Fibroblast of skin of left quadriceps (primary cell): ENCODE measurements at places on chromosomes 4 and X.

DNA sequence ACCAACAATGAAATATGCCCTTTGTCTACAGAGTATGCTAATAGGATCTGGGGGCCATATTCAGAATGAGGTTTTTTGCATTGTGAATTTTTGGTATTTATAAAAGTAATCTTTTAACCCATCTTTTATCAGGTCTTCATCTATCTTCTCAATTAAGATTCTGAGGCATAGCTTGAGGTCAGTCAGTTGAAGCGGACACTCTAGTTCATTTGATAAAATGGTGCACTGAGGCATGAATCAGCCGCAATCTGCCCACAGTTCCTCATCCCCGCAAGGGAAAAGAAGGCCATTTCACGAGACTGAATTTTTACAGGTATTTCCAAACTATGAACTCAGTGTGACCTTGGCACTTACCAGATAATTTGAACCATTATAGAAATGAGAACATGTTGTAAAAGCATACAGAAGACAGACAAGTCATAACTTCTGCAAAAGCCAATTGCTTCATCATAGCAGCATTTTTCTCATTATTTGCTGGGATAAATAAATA is 19.3 kb upstream of the VCX2 start:
- DNase-seq = no peak

- DNase-seq = no peak
Measured at GRCh38 chr4:10316851-10317250, 140.4 kb downstream of the ZNF518B start.

- DNase-seq = no peak
Measured at GRCh38 chr4:155748039-155748438, 10.8 kb upstream of the GUCY1B1 start.

- DNase-seq = no peak
Measured at GRCh38 chr4:105283501-105283900, 136.8 kb downstream of the TET2 start.

- no peak for DNase-seq
Measured at GRCh38 chrX:73913580-73913979, 350.6 kb downstream of the CHIC1 start.

GRCh38 chr4:152673489-152673888 is 6.3 kb downstream of the TMEM154 start:
- DNase-seq = no peak

GRCh38 chrX:64394059-64394873 is 986 bp downstream of the MTMR8 start:
- no peak for DNase-seq

GRCh38 chrX:116142976-116143375 is 27.6 kb upstream of the AGTR2 start:
- DNase-seq = no peak

GRCh38 chrX:31268359-31268758 is 196.5 kb upstream of the FTHL17 start:
- DNase-seq = no peak

DNA sequence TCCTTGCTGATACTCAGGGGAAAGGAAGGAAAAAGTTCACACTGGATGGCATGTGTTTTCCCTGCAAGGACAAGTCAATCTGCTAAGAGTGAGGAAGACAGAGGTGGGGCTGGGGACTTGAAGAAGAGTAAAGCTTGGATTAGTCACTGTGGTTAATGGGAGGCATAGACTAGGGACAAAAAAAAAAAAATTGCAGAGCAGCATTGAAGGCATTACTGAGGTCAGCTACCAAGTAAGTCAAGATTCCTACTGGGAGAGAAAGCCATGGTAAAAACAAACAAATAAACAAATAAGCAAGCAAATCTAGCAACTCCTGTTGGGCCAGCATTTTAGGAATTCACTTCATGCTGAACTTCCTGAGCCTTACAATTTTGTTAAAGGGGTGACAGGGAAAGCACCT is 58.2 kb upstream of the GPC4 start:
- DNase-seq = no peak
